ENCODE measurements at places on chromosomes 1 and 21.
A peak's percentile ranks its signal among the peaks of the same experiment; 100 is the strongest.

GRCh38 chr1:92464588-92465255 is 22.0 kb downstream of the GFI1 start:
- no peak for DNase-seq

- no peak for DNase-seq
These were observed 81.4 kb upstream of the SERTAD4 start for GRCh38 chr1:210151052-210151672.

DNA sequence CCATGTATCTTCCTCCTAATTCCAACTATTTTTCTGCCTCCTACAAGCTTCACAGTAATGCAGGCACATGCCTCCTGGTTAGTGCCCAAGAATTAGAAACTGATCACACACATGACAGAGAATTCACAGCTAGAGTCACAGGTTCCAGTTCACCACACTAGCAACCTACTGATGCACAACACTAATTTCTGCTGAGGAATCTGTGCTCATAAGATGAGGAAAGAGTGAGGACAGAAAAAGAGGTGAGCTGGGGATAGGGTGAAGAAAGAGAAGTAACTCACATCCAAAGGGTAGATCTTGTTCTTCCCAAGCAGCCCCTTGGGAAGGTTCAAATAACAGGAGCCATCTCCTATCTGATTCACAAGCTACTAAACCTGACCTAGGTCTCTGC is 61.3 kb downstream of the PUM1 start:
- DNase-seq: no peak

DNA sequence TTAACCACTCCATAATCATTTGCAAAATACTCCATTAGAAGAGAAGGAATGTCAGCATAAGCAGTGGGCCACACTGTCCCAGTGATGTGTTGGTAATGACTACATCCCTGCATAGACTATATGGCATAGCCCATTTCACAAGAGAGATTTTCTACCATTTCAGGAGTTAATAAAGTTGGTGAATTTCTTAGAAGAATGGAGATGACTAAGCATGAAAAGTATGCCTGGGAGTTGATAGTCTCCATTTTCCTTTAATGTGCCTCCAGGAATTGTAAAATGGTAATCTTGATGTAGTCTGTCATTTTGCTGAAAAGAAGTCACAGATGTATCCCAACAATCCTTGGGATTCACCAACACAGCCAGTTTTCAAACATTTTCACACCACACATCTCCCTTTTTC is 608.8 kb upstream of the CHRM3 start:
- no peak for DNase-seq

GRCh38 chr21:21324297-21324696 is 326.1 kb downstream of the NCAM2 start:
- DNase-seq: no peak

DNA sequence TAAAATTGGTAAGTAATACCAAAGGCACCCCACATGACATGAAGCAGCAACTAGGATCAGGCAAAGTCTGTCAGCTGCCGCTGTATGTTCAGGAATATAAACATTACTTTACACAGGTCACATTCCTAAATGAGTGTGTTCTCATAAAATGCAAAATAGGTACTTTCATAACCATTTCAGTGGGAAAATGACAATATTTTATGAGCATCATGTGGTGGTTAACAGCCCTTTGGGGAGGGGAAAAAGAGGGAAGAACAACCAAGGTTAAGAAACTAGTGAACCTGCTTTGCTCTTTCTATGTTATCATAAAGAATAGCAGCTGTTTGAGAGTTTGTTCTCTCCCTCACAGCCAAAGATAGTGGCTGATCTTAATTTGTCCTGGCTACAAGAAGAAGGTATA is 105.4 kb upstream of the LBR start:
- DNase-seq: no peak

DNA sequence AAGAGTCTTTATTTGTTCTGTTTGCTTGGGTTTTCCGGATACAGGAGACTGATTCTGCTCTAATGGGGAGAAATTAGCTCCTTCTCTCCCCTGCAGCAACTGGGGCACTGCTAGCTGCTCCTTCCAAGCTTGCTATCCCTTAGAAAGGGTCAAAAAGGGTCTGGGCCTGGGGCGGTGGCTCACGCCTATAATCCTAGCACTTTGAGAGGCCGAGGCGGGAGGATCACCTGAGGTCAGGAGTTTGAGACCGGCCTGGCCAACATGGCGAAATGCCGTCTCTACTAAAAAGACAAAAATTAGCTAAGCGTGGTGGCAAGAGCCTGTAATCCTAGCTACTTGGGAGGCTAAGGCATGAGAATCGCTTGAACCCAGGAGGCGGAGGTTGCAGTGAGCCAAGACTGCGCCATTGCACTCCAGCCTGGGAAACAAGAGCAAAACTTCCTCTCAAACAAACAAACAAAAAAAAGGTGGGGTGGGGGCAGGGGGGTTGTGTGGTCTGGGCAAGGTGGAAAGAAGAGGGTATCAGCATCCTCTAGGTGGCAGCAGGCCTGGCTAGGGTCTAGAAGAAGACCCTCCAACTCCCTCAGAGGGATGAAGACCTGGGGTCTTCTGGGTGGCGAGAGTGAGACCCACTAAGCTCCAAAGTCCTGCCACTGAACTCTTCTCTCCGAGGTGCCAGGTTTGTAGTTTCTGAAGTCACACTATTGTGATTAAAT is 15.4 kb upstream of the TBX15 start:
- no peak for DNase-seq

DNA sequence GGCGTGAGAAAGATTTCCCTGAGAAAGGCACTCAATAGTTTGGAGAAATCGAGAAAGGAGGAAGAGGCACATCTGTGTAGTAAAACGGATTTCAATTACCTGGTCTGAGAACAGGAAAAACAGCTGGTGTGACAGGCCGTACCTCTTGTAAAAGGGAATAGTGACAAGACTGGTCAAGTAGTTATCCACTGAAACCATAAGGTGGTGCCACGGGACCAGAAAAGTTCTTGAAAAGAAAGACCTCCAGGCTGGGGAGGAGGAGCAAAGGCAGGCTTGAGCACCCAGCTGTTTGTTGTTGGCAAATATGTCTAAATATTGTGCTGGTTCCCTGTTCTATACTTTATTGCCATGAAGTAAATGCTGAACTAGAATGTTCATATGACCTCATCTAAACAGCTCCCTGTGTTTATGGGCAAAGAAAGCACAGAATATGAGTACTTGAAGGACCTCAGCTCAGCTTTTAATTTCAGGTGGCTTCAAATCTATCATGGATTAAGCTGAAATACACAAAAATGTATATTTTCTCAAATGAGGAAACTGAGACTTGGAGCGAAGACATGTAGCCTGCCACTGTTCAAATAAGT is 4.0 kb downstream of the HAO2 start:
- peak; percentile 74 for DNase-seq

GRCh38 chr1:22139817-22140216 is 3.1 kb downstream of the WNT4 start:
- DNase-seq: no peak

- no peak for DNase-seq
These were observed 3.4 kb downstream of the SOAT1 start for GRCh38 chr1:179297105-179297378.
